Cerebellar cortex (tissue), 1 donor: ENCODE measurements at places on chromosomes 11 and 22.

DNA sequence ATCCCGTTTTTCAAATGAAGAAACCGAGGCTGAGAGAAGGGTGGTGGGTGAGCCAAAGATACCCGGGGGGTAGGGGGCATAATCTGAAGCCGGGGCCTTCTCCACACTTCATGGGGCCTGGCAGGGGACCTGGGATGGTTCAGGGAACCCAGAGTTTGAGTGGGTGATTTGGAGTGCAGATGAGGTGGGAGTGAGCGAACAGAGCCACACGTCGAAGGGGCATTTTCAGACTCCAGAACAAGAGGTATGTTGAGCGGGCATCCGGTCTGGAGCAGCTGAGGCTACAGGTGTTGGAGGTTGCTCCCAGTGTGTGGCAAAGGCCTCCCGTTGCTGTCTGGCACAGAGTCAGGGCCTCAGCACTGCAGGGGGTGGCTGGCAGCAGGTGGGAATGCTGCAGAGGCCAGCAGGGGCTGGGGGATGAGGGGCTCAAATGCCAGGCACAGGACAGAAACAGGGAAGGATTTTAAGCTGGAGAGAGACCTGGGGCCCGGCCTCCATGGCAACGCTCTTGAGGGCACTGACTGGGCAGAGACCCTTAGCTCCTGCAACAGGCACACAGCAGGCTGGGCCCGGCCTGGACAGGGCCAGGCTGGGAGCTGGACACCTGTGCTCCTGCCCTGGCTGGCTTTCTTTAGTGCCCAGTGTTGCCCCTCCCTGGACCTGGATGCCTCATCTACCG, 46.2 kb downstream of the WNT11 start:
- no peak for DNase-seq

DNA sequence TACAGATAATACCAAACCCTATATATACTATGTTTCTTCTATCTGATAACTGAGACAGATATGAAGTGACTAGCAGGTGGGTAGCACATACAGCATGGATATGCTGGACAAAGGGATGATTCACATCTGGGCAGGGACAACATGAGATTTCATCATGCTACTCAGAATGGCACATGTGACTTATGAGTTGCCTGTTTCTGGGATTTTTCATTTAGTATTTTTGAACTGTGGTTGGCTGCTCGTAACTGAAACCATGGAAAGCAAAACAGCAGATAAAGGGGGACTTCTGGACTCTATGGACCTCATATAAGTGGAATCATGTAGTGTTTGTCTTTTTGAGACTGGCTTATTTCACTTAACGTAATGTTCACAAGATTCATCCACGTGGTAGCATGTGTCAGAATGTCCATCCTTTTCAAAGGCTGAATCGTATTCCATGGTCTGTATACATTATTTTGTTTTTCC, 883.0 kb downstream of the TBC1D22A start:
- no peak for DNase-seq

GRCh38 chr22:42752230-42752746, 31.6 kb upstream of the A4GALT start:
- no peak for DNase-seq

DNA sequence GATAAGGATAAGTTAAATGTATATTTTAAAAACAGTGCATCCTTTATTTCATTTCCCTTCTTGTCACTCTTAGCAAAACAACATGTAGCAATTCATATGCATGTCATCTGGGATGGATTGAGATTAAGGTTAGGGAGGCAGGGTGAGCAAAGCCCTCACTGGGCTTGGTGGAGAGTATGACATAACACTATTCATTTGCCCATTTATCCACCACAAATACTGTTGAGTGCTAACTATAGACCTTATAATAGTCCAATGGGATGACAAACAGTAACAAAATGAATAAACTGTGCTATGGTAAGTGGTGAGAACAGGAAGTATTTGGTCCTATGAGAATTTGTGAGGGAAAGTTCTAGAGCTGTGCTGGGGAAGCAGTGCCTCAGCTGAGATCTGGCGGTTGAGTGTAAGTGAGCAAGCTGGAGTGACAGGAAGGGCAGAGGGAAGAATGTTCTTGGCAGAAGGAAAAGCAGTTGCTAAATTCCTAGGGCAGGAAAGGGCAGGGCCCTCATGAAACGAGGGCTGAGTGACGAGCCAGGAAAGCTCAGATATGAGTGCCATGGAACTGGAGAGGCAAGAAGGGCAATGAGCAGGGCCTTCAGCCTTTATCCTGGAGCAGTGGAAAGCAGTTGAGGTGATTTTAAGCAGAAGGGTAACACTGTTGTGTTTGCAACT, 6.7 kb downstream of the HSD17B12 start:
- DNase-seq = no peak

GRCh38 chr11:13052130-13052571, 43.0 kb downstream of the RASSF10 start:
- DNase-seq = no peak

DNA sequence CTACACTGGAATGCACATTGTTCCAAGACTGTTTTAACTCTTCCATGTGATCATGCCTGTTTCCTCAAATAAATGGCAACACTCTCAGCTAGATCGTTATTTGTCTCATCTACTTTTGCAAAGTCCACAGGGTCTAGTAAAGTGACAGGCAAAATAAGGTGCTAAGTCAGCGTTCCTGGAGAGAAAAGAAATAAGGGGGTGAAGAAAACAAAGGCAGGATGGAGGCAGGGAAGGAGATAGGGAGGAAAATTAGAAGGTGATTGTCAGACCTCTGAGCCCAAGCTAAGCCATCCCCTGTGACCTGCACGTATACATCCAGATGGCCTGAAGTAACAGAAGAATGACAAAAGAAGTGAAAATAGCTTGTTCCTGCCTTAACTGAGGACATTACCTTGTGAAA, 132.1 kb downstream of the RAB38 start:
- DNase-seq = no peak

- no peak for DNase-seq
These were observed 50.3 kb upstream of the TCF20 start for GRCh38 chr22:42320443-42321416.

GRCh38 chr11:74577624-74578396, 14.6 kb upstream of the POLD3 start:
- DNase-seq = no peak

DNA sequence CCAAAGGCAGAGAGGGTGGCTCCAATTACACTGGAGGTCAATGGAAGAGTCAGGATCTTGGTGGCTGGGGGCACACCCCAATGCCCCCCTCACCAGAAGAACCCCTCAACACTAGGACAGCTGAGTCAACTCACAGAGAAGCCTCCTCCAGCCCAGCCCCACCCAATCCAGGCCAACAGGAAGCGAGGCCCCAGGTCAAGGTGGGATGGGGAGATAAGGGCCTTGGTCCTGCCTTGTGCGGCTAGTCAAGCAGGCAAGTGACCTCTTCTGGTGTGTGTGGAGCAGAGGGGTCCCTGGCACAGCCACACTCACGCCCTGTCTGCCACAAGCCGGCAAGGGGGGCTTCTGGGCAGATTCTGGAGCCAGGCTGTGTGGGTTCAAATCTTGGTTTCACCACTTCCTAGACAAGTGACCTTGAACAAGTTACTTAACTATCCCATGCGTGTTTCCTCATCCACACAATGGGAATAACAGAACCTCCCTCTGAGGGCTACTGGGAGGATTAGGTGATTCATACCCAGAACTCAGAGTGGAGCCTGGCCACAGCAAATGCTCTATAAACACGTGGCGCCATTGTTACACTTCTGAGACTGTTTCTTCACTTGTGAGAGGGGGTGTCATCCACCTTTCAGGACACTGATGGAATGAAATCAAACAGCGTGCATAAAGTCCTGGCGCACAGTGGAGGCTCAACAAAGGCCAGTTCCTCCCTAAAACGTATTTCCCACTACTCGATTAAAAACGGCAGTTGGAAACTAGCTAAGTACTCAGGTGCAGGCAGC, 3.2 kb downstream of the TTLL12 start:
- DNase-seq = no peak

DNA sequence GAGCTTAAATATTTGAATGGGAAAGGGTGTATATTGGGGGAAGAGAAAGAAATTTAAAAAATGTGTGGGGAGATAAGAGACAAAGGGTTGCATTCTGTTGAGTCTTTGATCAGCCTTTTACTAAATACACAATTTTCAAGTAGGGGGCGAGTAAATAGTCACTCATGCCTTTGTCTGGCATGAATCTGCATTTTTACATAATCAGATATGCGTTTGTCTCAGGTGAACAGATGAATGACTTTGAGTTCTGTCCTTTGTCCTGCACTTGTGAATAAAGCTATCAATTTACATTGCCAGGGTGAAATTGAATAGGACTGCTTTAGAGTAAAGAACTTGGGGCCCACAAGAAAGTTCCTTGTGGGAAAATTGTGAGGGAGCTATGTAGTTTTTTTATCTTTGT, 523.6 kb upstream of the LUZP2 start:
- no peak for DNase-seq

- DNase-seq = no peak
These were observed 5.7 kb downstream of the MUC5AC start for GRCh38 chr11:1163321-1163910.

DNA sequence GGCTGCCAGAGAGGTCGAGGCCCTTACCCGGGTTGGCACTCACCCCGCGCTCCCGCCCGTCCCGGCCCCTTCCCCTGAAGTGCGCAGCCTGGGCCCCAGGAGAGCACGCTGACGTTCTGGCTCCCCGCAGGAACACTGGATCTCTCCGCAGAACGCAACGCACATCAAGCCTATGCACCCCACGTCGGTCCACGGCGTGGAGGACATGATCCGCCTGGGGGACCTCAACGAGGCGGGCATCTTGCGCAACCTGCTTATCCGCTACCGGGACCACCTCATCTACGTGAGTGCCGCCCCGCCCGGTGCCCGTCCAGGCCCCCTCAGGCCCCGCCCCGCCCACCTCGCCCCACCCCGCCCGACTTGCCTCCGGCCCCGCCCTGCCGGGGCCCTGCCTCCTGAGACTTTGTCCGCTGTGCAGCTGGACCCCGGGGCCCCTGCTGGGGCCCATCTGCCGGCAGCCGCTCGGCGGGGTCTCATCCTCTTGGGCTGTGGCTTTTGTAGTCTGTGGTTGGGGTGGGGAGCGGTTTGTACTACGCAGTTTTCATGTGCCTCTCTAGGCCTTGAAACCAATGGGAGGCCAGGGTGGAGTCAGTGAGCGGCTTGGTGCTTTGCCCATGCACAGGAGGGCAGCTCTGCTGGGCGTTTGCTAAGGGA, 19.7 kb downstream of the MYO7A start:
- no peak for DNase-seq

GRCh38 chr11:112320668-112321067, 60.0 kb upstream of the PLET1 start:
- no peak for DNase-seq

- DNase-seq = no peak
These were observed 13.3 kb downstream of the ROBO4 start for GRCh38 chr11:124884340-124884739.

GRCh38 chr11:117830674-117831351, 6.3 kb upstream of the FXYD2 start:
- DNase-seq = no peak

DNA sequence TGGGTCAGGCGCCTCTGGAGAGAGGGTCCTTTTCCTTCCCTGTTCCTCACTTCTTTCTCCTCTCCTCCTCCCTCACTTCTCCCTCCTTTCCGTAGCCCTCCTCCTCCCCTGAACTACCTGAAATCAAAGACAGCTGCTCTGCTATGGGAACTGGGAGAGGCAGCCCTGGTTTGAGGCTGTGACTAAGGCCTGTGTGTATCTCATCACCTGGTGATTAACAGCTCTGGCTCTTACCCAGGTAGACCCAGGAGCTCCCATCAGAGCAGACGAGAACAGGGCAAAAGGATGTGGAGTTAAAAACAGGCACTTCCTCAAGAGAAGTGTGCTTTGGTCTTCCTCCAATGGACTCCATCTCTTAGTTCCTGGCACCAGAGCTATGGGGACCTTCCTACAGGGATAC, 5.8 kb downstream of the ISX start:
- DNase-seq = peak; percentile 13

DNA sequence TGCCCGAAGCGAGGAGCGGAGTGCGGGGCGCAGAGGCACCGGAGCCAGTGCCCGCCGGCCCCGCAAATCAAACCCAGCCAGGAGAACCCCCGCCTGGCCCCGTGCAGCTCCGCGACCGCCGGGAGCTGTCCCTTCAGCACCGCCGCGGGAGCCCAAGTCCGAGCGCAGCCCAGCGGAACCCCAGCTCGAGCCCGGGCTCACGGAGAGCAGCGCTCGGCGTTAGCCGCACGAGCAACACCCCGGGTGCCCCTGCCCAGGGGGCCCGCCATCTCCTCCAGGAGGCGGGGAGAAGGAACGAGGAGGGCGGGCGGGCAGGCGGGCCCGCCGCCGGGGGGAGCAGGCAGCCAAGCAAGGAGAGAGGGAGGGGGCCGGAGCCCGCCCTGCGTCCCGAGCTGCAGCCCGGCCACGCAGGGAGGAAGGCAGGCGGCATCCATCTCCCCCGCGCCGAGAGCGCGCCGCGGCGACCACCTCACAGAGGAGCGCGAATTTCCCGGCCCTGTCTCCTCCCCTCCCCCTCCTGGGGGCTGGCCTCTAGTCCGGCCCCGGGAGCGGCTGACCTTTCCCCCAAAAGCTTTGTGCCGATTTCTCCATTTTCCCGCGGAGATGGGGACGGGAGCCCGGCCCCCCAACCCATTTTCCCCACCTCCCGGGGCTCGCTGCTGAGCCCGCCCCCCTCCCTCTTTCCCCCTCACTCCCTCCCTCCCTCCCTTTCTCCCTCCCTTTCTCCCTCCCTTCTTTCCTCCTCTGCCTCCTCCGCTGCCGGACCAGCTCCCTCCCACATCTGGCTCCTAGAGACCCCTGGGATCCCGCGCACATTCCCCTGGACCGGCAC, 621 bp downstream of the KCNC1 start:
- peak; percentile 29 for DNase-seq
